ENCODE measurements at places on chromosomes 3 and 15.

GRCh38 chr3:183357564-183358079, 70.8 kb downstream of the MCF2L2 start:
- DNase-seq: no peak

GRCh38 chr3:126677862-126678503, 23.1 kb upstream of the TXNRD3 start:
- no peak for DNase-seq

GRCh38 chr3:122533931-122534334, 19.2 kb upstream of the KPNA1 start:
- no peak for DNase-seq

DNA sequence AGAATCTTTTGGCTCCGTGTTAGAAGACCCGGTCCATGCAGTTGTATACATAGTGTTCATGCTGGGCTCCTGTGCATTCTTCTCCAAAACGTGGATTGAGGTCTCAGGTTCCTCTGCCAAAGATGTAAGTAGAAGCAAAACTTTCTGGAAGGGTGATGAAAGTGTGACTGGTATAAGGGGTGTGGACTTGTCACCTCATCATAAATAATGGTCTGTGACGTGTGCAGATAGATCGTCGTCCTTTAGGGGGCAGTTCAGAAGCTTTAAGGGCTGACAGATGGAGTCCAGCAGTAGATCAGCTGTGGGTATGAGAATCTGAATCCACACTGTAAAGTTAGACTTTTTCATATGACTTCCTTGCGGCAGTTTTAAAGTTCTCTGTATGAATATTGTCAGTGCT, 15.3 kb downstream of the SEC61A1 start:
- DNase-seq: no peak

GRCh38 chr3:71688121-71688520, 37.1 kb downstream of the EIF4E3 start:
- no peak for DNase-seq

DNA sequence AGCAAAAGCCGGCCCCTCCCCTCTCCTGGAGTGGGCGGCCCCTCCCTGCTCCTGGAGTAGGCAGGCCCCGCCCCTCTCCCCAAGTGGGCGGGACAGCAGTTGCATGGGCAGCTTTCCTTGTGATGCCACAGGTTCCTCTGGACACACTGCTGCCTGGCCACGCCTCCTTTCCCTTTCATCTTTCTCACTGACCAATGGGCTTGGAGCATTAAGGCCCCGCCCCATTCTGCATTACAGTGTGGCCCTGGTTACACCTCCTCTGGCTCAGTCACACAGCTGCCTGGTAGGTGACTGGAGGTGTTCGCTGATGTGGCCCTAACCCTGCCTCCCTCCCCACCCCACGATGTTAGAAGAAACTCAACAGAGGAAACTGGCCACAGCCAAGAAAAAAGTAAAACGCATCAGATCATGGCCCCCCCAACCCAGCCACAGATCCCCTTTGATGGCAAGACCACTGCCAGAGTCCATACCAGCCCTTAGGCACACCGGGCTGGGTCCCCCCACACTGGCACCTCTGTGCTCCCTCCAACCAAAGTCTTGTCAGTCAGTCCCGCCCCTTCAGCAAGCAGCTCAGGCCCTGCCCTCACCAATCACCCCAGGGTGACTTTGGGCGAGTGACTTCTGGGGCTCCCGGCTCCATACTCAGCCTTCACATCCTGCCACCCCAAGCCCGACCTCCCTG, 84.3 kb downstream of the ADAMTS7 start:
- DNase-seq: no peak

GRCh38 chr15:88704791-88705768, 66.3 kb downstream of the ISG20 start:
- no peak for DNase-seq

DNA sequence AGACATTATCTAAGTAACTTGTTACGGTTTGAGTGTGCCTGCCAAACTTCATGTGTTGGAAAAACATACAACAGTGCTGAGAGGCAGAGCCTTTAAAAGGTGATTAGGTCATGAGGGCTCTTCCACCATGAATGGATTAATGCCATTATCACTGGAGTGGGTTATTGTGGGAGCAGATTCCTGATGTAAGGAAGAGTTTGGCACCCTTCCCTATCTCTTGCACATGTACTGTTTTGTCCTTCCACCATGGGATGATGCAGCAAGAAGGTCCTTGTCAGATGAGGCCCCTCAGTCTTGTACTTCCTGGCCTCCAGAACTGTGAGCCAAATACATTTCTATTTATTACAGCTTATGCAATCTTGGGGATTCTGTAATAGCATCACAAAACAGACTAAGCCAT, 413.9 kb downstream of the EPHA3 start:
- no peak for DNase-seq

DNA sequence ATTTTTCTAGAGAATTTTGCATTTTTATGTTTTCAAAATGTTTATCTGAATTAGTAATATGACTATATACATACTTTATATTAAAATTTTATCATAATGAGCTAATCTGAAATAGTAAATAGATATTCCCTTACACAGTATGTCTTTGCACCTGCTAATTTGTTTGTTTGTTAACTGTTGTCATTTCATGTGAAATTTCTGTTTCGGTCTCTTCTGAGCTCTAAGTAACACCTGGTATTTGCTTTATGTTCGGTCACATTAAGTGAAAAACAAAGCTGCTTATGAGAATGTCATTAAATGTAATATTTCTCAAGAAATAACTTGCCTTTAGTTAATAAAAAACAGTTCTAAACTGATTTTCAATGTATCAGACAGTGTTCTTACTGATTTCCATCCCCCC, 61.1 kb downstream of the FNDC3B start:
- no peak for DNase-seq

Measured in stimulated activated CD8-positive, alpha-beta memory T cell treated with anti-CD3 and anti-CD28 coated beads, Interleukin-4, amount 100 ng/mL, for 1 hour (primary cell).